Bladder microvascular endothelial cell (primary cell): ENCODE measurements at places on chromosomes 1 and 21. TPM values are rescaled to one million over a fixed set of nuclear protein-coding genes. Genes with fewer than 3 reads are reported as not detected.

The LBR gene
- 76.7 and 156 TPM in 2 replicates for total RNA-seq

The EDEM3 gene
- 42.3 and 99.5 TPM in 2 replicates for total RNA-seq

The PLA2G2F gene
- total RNA-seq: not detected in 2 replicates

The CR1L gene
- not detected in 2 replicates for total RNA-seq

The CYP4A11 gene
- not detected in 2 replicates for total RNA-seq

The TDRD5 gene
- not detected in 2 replicates for total RNA-seq

The RGL1 gene
- total RNA-seq: 11.7 and 27.3 TPM in 2 replicates
